Activated CD4-positive, alpha-beta T cell treated with anti-CD3 and anti-CD28 coated beads, Interleukin-2, amount 10 ng/mL, durations not matched to agents 7 days and 5 days (primary cell): ENCODE measurements at places on chromosomes 11 and 22. TPM values are rescaled to one million over a fixed set of nuclear protein-coding genes. Genes with fewer than 3 reads are reported as not detected.
A peak's percentile ranks its signal among the peaks of the same experiment; 100 is the strongest.

GRCh38 chr11:9142732-9143131 lies 51.3 kb upstream of the SCUBE2 start:
- peaks cover 58% of the 10 kb centered on the region for H3K36me3 ChIP-seq
- peaks cover 28% of the 10 kb centered on the region for H3K4me1 ChIP-seq
- H3K27ac ChIP-seq: peak overlapping the region; percentile 4
- H3K27me3 ChIP-seq: no peaks in the 10 kb centered on the region
- DNase-seq: no peak

VSIG10L2 gene
- not detected for total RNA-seq

LRRC10B gene
- total RNA-seq: not detected

APOBEC3G gene
- total RNA-seq: 89.6 TPM

- no peak overlapping the region for H3K4me3 ChIP-seq
- peaks cover 27% of the 10 kb centered on the region for H3K27me3 ChIP-seq
- H3K27ac ChIP-seq: no peak overlapping the region
- DNase-seq: no peak
- no peaks in the 10 kb centered on the region for H3K4me1 ChIP-seq
- no peaks in the 10 kb centered on the region for H3K36me3 ChIP-seq
These were observed 19.2 kb downstream of the NECTIN1 start for GRCh38 chr11:119709638-119710346.

- no peaks in the 10 kb centered on the region for H3K27me3 ChIP-seq
- H3K4me1 ChIP-seq: peaks cover 9% of the 10 kb centered on the region
- H3K27ac ChIP-seq: no peak overlapping the region
- H3K36me3 ChIP-seq: no peaks in the 10 kb centered on the region
- no peak overlapping the region for H3K4me3 ChIP-seq
- no peak for DNase-seq
These were observed 770.6 kb downstream of the FAM181B start for GRCh38 chr11:81963018-81963417.

- peaks cover 24% of the 10 kb centered on the region for H3K36me3 ChIP-seq
- no peaks in the 10 kb centered on the region for H3K27me3 ChIP-seq
- no peak overlapping the region for H3K27ac ChIP-seq
- no peak overlapping the region for H3K4me3 ChIP-seq
- peaks cover 3% of the 10 kb centered on the region for H3K4me1 ChIP-seq
- no peak for DNase-seq
These were observed 35.3 kb upstream of the PPP6R3 start for GRCh38 chr11:68424981-68425865.

OR6Q1 gene
- total RNA-seq: not detected

DNA sequence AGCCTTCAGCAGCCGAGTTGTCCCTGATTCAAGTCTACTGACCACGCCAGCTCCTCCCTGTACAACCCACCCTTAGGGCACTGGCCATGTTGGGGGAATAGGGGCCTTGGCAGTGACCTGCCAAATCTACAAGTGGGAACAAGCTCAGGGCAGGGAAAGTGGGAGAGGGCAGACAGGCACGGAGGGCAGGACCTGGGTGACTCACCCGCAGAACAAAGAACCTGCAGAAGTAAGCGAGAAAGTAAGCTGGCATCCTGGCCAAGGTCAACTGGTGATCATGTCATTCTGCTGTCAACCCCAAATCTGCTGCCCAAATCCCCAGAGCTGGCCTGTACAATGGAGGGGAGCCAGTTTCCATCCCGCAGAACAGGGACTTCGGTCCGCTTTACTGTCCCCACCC lies 7.9 kb upstream of the SCGB1A1 start:
- no peak overlapping the region for H3K4me3 ChIP-seq
- no peak overlapping the region for H3K27ac ChIP-seq
- no peaks in the 10 kb centered on the region for H3K36me3 ChIP-seq
- DNase-seq: no peak

DNA sequence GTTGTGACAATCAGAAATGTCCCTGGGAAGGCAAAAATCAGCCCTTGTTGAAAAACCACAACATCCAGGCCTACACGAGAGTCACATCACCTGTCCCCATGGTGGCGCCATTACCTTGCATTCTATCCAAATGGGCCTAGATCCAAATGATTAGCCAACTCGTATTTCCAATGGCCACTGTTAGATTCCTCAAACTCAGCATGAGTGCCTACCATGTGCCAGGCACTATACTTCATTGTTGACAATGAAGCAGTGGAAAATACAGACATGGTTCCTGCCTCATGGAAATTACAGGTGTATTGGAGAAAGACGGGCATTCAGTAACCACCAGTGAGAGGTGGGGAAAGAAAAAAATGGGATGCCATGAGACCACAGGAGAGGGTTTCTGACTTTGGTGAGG lies 29.8 kb upstream of the CREB3L1 start:
- DNase-seq: peak; percentile 47
- H3K4me3 ChIP-seq: no peak overlapping the region
- no peak overlapping the region for H3K27ac ChIP-seq
- H3K36me3 ChIP-seq: no peaks in the 10 kb centered on the region
- H3K27me3 ChIP-seq: no peaks in the 10 kb centered on the region

DNA sequence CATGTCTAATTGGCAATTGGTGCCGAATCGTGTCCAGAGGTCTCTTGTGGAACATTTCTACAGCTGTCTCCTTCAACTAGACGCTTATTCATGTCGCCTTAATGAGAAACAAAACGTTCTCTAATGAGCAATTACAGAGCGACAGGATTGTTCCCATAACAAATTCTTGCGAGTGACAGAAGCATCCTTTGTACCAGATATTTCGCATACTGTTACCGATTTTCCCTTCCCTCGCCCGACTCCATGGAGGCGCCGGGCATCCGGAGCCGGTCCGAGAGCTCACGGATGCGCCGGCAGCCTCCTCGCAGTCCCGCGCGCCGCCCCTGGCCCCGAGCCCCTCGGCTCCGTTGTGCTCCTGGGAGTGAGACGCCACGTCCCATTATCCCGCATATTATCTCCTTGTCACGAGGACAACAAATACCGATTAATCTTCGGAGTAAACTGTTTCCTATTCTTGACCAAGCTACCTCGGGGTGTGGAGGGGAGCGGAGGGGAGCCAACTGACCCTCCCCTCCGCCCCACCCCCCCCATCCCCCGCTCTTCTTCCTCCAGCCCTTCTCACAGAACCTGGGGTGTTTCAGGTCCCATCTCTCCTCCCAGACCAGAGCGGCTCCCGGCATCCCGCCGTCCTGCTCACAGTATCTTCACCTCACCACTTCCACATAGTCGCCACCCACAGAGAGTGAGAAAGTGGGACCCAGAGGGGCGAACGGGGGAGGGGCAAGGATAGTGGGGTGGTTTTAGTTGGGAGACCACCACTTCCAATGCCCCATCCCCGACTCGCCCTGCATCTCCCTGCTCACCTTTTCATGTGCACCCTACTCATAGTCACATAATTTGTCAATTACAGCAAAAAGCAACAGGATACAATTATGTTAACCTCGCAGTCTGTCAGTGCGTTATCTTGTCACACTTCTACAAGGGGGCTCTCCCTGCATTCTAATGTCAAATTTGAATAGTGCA lies 11.4 kb downstream of the PAX6 start:
- H3K36me3 ChIP-seq: peaks cover 15% of the 10 kb centered on the region
- peak overlapping the region; percentile 39 for H3K27ac ChIP-seq
- peaks cover 84% of the 10 kb centered on the region for H3K27me3 ChIP-seq
- peak overlapping the region; percentile 5 for H3K4me3 ChIP-seq

DNA sequence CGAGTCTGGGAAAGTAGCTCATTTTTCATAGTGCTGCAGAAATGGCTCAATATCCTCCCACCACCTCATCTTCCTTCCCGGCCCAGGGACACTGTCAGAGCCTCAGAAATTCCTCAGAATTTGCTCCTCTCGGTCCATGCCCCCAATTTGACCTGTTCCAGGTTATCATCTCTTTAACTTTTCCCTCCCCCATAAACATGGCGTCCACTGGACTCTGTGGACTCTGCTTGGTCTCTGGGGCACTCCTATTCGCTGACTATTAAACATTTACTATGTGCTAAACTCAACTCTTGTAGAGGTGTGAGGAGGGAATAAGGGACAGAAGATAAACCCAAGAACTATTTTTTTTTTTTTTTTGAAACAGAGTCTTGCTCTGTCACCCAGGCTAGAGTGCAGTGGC lies 8.2 kb upstream of the PC start:
- no peak for DNase-seq
- H3K36me3 ChIP-seq: no peaks in the 10 kb centered on the region

- no peak overlapping the region for H3K27ac ChIP-seq
- peaks cover 13% of the 10 kb centered on the region for H3K27me3 ChIP-seq
- peak; percentile 3 for DNase-seq
- no peaks in the 10 kb centered on the region for H3K36me3 ChIP-seq
- no peak overlapping the region for H3K4me3 ChIP-seq
These were observed 10.9 kb upstream of the MRPL23 start for GRCh38 chr11:1936072-1936780.

TEAD1 gene
- 0.15 TPM for total RNA-seq

PARVA gene
- not detected for total RNA-seq

GRCh38 chr11:72343006-72343756 lies 91.2 kb downstream of the CLPB start:
- H3K4me3 ChIP-seq: no peak overlapping the region
- no peak for DNase-seq

ANO9 gene
- 94.2 TPM for total RNA-seq

DNA sequence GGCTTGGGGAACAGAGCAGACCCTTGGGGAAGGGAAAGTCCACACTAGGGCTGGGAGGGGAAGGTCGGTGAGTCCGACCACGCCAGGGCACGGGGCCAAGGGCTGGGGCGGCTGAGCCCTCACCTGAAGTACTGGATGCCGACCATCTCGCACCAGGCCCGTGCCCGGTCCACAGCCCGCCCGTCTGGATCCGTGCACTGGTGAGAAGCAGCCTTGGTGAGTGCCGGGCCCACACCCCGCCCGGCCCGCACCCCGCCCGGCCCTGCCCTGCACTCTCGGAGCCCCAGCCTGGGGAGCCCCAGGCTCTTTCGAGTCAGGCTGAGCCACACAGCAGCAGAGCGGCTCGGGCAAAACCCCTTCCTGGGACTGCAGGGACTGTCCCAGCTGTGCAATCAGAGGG lies 1.9 kb upstream of the BAIAP2L2 start:
- peaks cover 1% of the 10 kb centered on the region for H3K36me3 ChIP-seq
- H3K4me3 ChIP-seq: no peak overlapping the region
- H3K27ac ChIP-seq: no peak overlapping the region
- H3K27me3 ChIP-seq: no peaks in the 10 kb centered on the region
- no peaks in the 10 kb centered on the region for H3K4me1 ChIP-seq

- no peaks in the 10 kb centered on the region for H3K27me3 ChIP-seq
- H3K4me1 ChIP-seq: peaks cover 2% of the 10 kb centered on the region
These were observed 19.3 kb downstream of the SBF2 start for GRCh38 chr11:10274726-10275125.

GRCh38 chr22:46239261-46240048 lies 10.6 kb downstream of the CDPF1 start:
- peaks cover 16% of the 10 kb centered on the region for H3K36me3 ChIP-seq
- peaks cover 22% of the 10 kb centered on the region for H3K4me1 ChIP-seq
- H3K27ac ChIP-seq: peak overlapping the region; percentile 71
- H3K4me3 ChIP-seq: no peak overlapping the region
- peak; percentile 26 for DNase-seq

NPAS4 gene
- 0.52 TPM for total RNA-seq

GRCh38 chr22:19113429-19113828 lies 8.8 kb downstream of the DGCR2 start:
- H3K27ac ChIP-seq: no peak overlapping the region
- H3K4me1 ChIP-seq: peaks cover 68% of the 10 kb centered on the region
- DNase-seq: no peak
- no peak overlapping the region for H3K4me3 ChIP-seq
- peaks cover 12% of the 10 kb centered on the region for H3K36me3 ChIP-seq
